ENCODE measurements at places on chromosomes 3 and 15.

GRCh38 chr15:65634356-65634755 is 12.6 kb downstream of the SLC24A1 start:
- H3K27ac ChIP-seq = no peak overlapping the region
- H3K4me1 ChIP-seq = peaks cover 11% of the 10 kb centered on the region
- DNase-seq = no peak
- H3K4me3 ChIP-seq = no peak overlapping the region

- no peak overlapping the region for H3K27ac ChIP-seq
- H3K4me1 ChIP-seq = no peaks in the 10 kb centered on the region
- DNase-seq = no peak
- H3K4me3 ChIP-seq = no peak overlapping the region
These were observed 30.8 kb downstream of the HDC start for GRCh38 chr15:50234764-50235163.

DNA sequence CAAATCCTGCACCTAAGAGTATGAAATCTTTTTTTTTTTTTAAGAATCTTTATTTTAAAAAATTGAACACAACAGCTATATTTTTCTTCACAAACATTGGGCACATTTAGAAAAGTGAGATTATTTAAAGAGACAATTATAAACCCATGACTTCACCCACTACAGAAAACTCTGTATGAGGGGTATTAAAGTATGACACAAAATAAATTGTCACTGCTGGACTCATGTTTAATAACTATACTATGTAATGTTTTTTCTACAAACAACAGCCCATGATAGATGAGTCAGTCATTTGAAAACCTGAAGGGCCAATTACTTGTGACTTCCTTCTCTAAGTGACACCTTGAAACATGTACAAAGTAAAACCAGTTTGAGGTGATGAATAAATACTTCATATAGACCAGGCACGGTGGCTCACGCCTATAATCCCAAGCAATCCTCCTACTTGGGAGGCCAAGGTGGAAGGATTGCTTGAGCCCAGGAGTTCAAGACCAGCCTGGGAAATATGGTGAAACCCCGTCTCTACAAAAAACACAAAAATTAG is 36.0 kb downstream of the AQR start:
- no peak overlapping the region for H3K4me3 ChIP-seq
- no peak for DNase-seq
- peaks cover 21% of the 10 kb centered on the region for H3K36me3 ChIP-seq
- H3K27ac ChIP-seq = no peak overlapping the region
- H3K4me1 ChIP-seq = no peaks in the 10 kb centered on the region
- H3K27me3 ChIP-seq = no peaks in the 10 kb centered on the region

DNA sequence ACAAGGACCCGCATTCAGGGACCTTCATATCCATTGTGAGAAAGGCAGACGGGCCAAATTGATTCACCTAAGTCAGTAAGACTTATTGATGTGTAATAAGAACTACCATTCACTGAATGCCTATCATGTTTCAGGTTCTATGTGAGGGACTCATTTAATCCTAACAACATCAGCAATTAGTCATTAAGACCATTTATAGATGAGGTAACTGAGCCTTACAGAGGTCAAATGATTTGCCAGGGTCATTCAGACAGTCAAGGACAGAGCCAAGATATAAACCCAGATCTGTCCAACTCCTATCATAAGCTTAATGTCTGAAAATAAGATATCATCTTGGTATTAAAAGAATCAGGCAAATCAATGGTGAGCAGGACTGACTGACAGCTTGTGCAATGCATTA is 453.8 kb downstream of the MAGI1 start:
- peaks cover 5% of the 10 kb centered on the region for H3K27me3 ChIP-seq
- H3K36me3 ChIP-seq = no peaks in the 10 kb centered on the region
- no peaks in the 10 kb centered on the region for H3K4me1 ChIP-seq
- DNase-seq = no peak
- H3K27ac ChIP-seq = no peak overlapping the region
- H3K4me3 ChIP-seq = no peak overlapping the region

GRCh38 chr15:52280326-52281084 is 15.1 kb downstream of the MYO5C start:
- H3K4me1 ChIP-seq = no peaks in the 10 kb centered on the region
- no peak overlapping the region for H3K27ac ChIP-seq

DNA sequence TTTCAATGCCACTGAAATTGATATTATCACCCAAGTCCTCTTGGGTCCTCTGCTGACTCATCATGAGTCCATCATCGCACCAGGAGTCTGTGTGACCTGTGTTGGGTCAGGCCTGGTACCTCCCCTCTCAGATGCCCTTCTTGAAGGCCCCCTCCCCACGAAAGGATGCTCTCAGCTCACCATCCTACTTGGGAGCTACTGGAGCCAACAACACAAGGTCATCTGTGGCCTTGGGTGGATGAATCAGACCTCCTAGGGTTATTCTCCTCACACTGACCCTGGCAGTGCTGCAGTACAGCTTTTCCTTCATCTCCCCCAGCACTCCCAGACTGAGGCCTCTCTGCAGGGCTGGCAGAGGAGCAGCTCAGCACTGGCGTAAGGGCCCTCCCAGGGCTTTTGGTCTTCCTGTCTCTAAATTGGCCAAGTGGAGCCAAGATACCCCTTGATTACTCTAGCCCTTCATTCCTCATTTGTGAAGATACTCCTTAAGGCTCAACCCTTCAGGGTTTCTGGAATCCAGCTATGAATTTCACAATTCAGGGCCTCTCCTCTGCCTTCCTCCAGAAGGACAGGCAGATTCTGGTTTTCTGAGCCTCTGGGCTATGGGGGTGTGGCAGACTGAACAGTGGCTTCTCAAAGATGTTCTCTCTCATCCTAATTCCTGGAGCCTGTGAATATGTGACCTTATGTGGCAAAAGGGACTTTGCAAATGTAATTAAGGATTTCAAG is 80.7 kb upstream of the GSK3B start:
- no peak for DNase-seq
- H3K4me1 ChIP-seq = no peaks in the 10 kb centered on the region
- H3K27ac ChIP-seq = peak overlapping the region; percentile 7
- peaks cover 8% of the 10 kb centered on the region for H3K27me3 ChIP-seq
- no peaks in the 10 kb centered on the region for H3K36me3 ChIP-seq

- H3K4me3 ChIP-seq = no peak overlapping the region
- H3K27me3 ChIP-seq = no peaks in the 10 kb centered on the region
These were observed 221.5 kb downstream of the ULK4 start for GRCh38 chr3:41740374-41740886.

DNA sequence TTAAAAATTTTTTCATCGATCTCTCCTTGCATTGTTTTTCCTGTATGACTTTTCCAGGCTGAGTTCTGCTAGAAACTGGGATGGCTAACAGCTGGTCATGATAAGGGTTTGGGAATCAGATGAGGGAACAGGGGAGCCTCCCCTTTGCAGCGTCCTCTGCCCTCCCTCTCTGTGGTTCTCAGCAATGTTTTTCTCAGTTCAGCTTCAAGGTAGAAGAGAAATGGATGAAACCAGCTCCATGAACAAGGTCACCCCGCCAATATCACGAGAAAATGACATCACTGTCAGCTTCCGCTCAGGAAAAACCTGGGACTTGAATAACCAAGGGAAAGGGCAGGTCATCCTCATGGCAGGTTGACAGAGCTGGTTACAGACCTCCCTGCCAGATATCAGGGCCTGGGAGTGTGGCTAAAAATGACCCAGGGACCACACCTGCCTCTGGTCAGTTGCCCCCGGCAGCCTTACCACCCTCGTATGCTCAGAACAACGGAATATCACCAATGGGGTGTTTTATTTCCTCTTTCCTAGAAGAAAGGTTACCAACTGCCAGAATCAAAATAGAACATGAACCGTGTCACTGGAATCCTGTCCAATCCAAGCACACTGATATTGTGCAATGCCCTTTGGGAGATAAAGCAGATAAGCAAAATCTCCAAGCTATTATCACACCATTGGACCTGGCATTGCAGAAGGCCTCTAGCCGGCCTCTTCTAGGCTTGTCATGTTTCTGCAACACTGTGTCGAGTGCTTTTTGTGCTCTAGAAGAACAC is 26.1 kb downstream of the LSM3 start:
- no peak overlapping the region for H3K27ac ChIP-seq
- DNase-seq = no peak
- no peaks in the 10 kb centered on the region for H3K27me3 ChIP-seq
- peaks cover 3% of the 10 kb centered on the region for H3K4me1 ChIP-seq

DNA sequence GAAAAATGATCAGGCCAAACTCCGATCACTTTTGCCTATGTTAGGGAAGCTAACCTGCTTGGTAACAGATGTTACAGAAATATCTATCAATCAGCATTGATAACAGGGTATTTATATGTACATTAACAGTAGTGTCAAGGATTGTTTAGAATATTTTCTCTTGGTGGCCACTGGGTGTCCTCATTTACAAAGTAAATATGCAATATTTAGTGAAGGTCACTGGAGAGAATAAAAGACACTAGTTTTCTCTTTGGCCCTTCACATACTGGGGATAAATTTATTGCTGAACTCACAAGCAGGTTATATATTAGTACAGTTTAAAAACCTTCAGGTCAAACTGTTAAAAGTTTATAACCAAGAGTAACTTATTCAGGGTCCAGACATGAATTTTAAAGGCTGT is 69.0 kb downstream of the TIGIT start:
- no peaks in the 10 kb centered on the region for H3K27me3 ChIP-seq
- H3K27ac ChIP-seq = no peak overlapping the region
- no peak for DNase-seq
- H3K4me3 ChIP-seq = no peak overlapping the region
- no peaks in the 10 kb centered on the region for H3K4me1 ChIP-seq

DNA sequence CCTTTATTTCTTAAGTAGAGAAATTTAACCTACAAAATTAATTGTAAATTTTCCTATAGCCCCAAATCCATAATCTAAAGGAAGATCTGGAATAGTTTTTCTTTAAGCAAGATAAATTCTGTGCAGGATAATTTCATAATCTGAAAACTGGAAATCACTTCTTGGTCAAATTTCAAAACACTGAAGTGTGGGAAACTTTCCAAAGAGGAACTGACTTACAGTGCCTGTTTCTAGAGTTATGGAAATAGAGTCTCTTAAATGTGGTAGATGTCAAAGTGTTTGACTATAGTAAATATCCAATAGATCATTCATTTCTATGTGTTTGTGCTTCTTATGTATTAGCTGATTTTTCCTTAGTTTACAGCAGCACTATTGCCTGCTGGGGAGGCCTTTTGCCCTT is 1.6 kb upstream of the P2RY13 start:
- H3K4me1 ChIP-seq = peaks cover 10% of the 10 kb centered on the region
- no peaks in the 10 kb centered on the region for H3K36me3 ChIP-seq
- no peak for DNase-seq

DNA sequence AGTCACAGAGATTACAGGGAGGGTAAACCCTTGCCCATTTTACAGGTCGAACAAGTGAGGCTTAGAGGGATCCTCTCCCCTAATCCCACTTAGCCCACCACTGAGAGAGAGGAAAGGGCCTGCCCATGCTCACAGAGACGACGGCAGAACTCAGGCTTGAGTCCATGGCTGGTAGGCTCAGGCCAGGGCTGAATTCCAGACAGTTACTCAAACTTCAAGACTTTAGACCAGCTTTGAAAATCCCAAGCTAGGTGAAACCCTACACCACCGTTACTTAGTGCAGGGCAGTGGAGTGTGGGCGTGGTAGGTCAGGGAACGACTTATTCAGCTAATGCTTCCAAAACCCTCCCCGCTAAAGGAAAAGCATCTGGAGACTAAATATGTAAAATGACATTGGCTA is 16.4 kb downstream of the GRIP2 start:
- H3K27me3 ChIP-seq = peaks cover 25% of the 10 kb centered on the region
- H3K4me1 ChIP-seq = no peaks in the 10 kb centered on the region
- no peak for DNase-seq
- no peaks in the 10 kb centered on the region for H3K36me3 ChIP-seq

GRCh38 chr3:102124704-102125103 is 275.4 kb downstream of the NFKBIZ start:
- H3K27me3 ChIP-seq = no peaks in the 10 kb centered on the region
- DNase-seq = no peak
- peaks cover under 1% of the 10 kb centered on the region for H3K4me1 ChIP-seq
- H3K36me3 ChIP-seq = peaks cover 18% of the 10 kb centered on the region
- no peak overlapping the region for H3K4me3 ChIP-seq
- H3K27ac ChIP-seq = no peak overlapping the region

DNA sequence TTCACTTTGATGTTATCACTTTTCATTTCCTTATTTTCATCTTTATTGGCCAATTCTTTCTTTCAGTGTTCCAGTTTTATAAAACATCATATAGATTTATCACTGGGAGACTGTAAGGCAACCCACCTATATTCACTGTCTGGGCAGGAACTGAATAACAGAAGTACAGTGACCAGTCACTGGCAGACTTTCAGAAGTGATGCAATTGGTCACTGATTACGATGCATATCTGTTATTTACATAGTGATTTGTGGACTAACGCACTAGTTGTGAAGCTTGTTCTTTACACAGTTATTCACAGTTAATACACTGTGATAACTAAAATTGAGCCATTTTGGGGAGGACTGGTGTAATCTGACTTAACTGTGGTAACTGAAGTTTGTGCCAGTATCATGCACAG is 190.2 kb upstream of the DPH6 start:
- no peak overlapping the region for H3K27ac ChIP-seq
- no peaks in the 10 kb centered on the region for H3K27me3 ChIP-seq
- DNase-seq = no peak
- no peaks in the 10 kb centered on the region for H3K36me3 ChIP-seq
- H3K4me3 ChIP-seq = no peak overlapping the region

- no peak overlapping the region for H3K4me3 ChIP-seq
- H3K36me3 ChIP-seq = peaks cover 19% of the 10 kb centered on the region
- no peak for DNase-seq
- peaks cover 12% of the 10 kb centered on the region for H3K4me1 ChIP-seq
These were observed 11.4 kb downstream of the MAN2A2 start for GRCh38 chr15:90914305-90915080.

DNA sequence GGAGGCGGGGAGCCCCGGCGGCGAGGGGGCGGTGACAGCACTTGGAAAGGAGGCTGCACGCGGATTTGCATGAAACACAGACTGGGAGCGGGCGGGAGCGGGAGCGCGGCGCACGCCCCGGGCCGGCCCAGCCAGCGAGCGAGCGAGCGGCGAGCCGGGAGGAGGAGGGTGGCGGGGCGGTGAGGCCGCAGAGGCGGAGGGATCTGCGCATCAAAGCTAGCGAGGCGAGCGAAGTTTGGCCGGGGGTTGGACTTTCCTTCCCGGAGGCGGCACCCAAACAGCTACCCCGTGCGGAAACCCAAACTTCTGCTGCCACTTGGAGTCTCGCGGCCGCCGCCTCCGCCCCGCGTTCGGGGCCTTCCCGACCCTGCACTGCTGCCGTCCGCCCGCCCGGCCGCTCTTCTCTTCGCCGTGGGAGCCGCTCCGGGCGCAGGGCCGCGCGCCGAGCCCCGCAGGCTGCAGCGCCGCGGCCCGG is at the start of gene SMAD3:
TSS of gene SMAD3 (plus strand) at position 72 of the 475 bp plus-strand sequence. CDS start 553 bp downstream, outside the sequence.
- peaks cover under 1% of the 10 kb centered on the region for H3K36me3 ChIP-seq
- no peaks in the 10 kb centered on the region for H3K27me3 ChIP-seq
- peak within 1 kb of the TSS; percentile 94 for H3K4me3 ChIP-seq
- peaks cover 52% of the 10 kb centered on the region for H3K4me1 ChIP-seq
- peak within 1 kb of the TSS; percentile 91 for H3K27ac ChIP-seq

- no peak overlapping the region for H3K4me3 ChIP-seq
- peaks cover 2% of the 10 kb centered on the region for H3K27me3 ChIP-seq
- DNase-seq = no peak
- H3K4me1 ChIP-seq = no peaks in the 10 kb centered on the region
- H3K36me3 ChIP-seq = no peaks in the 10 kb centered on the region
These were observed 63.0 kb upstream of the TSC22D2 start for GRCh38 chr3:150345021-150345538.
